ENCODE measurements at places on chromosomes 6 and 20.

GRCh38 chr6:110528101-110528929 is 51.9 kb upstream of the SLC22A16 start:
- DNase-seq: peak; percentile 65

- peak; percentile 6 for DNase-seq
These were observed 302.2 kb upstream of the EPHA7 start for GRCh38 chr6:93721386-93722048.

- DNase-seq: peak; percentile 2
These were observed 70.9 kb downstream of the PACRG start for GRCh38 chr6:162798546-162799266.

- peak; percentile 53 for DNase-seq
These were observed at the start of gene CNKSR3 for GRCh38 chr6:154510144-154510905. TSS of gene CNKSR3 (minus strand) at chr6:154510685. CDS start at chr6:154510114, 571 bp downstream.

- no peak for DNase-seq
These were observed 82.9 kb downstream of the SCML4 start for GRCh38 chr6:107741191-107741680.

GRCh38 chr20:47795214-47795907 is 10.1 kb upstream of the SULF2 start:
- DNase-seq: no peak

- DNase-seq: no peak
These were observed 19.5 kb downstream of the NHLRC1 start for GRCh38 chr6:18102783-18103509.

DNA sequence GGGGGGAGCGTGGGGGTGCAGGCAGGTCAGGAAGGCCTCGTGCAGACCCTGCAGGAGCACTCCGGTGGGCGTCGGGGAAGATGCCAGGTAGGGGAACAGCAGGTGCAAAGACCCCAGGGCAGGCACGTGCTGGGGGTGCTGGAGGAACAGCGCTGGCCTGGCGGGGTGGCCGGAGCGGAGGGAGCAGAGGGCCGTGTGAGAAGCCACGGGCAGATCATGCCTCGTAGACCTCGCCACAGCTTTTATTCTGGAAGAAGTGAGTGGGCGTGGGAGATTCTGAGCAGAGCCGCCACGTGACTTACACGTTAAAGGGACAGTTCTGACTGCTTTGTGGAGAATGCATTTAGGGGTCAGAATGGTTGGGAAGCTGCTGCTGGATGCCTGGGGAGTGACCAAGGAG is 9.3 kb downstream of the NTSR1 start:
- no peak for DNase-seq

DNA sequence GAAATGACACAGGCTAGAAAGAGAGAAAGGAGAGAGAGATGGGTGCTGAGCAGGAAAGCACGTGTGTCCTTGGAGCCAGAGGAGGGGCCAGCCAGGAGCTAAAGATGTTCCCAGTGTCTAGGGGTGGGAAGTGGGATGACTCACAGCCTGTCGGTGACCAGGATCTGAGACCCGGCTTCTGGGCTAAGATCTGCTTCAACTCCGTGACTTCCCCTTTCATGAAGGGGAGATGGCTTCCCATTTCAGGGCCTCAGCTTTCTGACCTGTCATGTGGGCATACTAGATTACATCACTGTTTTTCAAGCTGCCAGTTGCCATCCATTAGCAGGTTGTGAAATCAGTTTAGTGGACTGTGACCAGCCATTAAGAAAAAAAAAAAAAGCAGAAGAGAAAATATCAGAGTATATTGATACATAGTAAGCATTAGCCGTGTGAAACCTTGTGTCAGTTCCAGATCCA is 5.4 kb downstream of the TGM3 start:
- DNase-seq: no peak

DNA sequence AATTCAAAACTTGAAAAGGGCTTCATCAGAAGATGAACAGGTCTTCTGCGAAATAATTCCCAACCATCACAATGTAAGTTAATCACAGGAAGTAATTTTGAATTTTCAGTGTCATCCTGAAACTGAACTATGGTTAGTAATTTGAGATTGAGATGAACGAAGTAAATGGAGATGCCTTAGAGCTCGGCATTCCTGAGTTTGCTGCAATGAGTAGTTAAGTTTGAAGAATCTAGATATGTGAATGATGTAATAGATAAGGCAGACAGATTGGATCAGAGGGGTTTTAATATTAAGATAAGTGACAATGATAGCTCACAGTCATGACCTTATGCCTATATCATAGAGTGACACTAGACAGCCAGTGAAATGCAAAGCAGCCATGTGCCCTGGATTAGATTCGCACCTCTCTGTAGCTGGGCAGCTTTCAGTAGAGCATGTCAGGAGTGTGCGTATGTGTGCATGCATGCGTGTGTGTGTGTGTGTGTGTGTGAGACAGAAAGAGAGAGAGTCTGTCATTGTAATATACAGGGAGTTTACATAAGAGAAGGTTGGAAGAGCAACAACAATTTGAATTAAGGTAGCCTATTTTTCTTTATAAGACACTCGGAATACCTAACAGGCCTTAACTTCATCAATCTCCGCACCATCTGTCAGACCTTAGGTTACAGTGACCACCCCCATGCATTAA is 233.0 kb downstream of the GMPR start:
- no peak for DNase-seq

DNA sequence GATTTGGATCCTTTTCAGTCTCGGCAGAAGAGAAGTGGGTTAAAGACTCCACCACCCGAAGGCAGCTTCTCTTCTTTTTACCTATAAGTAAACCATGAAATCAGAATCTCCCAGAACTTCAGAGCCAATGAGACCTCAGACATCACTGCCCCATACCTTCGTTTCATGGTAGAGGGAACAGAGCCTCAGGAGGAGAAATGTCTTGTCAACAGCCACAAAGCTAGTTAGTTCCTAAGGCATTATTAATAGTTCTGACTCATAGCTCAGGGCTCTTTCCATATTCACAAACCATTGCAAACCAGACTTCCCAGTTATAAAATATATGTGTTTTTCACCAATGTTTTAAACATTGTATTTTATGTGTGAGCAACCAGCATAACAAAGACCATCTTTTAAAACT is 118.7 kb upstream of the RIPOR2 start:
- peak; percentile 52 for DNase-seq
